ENCODE measurements at places on chromosomes 2 and 18. TPM values are rescaled to one million over a fixed set of nuclear protein-coding genes. Genes with fewer than 3 reads are reported as not detected.
A peak's percentile ranks its signal among the peaks of the same experiment; 100 is the strongest.

CIB4 gene
- total RNA-seq = not detected

LTBP1 gene
- 39.8 TPM for total RNA-seq

RANBP2 gene
- total RNA-seq = 76.4 TPM

RAD51AP2 gene
- total RNA-seq = not detected

SLC9A4 gene
- 2.8 TPM for total RNA-seq

KLHL41 gene
- total RNA-seq = 1.8 TPM

EEF1B2 gene
- 444 TPM for total RNA-seq

LHCGR gene
- total RNA-seq = not detected

ALKAL2 gene
- 18.2 TPM for total RNA-seq

UBR3 gene
- total RNA-seq = 41.0 TPM

HMSD gene
- total RNA-seq = 1.4 TPM

GAREM1 gene
- total RNA-seq = 47.0 TPM

GRCh38 chr18:23066060-23066459, 69.2 kb upstream of the CABLES1 start:
- H3K4me1 ChIP-seq = no peaks in the 10 kb centered on the region
- H3K27me3 ChIP-seq = no peaks in the 10 kb centered on the region
- H3K36me3 ChIP-seq = no peaks in the 10 kb centered on the region
- DNase-seq = no peak

DNA sequence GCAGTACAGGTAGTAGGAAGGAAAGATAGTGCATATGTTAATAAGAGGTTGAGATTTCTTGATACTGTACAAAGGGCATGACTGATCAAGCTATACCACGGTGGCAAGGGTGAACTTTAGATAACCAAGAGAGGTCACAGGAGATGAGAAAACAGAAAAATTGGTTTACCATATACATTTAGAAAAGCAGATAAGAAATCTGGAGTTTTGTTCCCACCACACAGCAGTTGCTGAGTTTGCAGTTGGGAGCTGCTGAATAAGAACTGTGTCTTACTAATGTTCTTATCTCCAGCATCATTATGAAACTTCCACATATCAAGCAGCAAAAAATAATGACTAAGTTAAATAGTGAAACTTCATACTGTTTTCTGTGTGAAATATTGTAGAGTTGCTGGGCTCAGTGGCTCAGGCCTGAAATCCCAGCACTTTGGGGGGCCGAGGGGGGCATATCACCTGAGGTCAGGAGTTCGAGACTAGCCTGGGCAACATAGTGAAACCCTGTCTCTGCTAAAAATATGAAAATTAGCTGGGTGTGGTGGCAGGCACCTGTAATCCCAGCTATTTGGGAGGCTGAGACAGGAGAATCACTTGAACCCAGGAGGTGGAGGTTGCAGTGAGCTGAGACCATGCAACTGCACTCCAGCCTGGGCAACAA, 12.0 kb upstream of the IMPACT start:
- no peak overlapping the region for H3K4me3 ChIP-seq
- H3K4me1 ChIP-seq = no peaks in the 10 kb centered on the region
- no peaks in the 10 kb centered on the region for H3K27me3 ChIP-seq
- DNase-seq = no peak

GRCh38 chr18:13450289-13451212, 232.0 kb downstream of the LDLRAD4 start:
- no peak for DNase-seq
- H3K4me1 ChIP-seq = no peaks in the 10 kb centered on the region
- H3K27me3 ChIP-seq = no peaks in the 10 kb centered on the region
- H3K36me3 ChIP-seq = no peaks in the 10 kb centered on the region

DNA sequence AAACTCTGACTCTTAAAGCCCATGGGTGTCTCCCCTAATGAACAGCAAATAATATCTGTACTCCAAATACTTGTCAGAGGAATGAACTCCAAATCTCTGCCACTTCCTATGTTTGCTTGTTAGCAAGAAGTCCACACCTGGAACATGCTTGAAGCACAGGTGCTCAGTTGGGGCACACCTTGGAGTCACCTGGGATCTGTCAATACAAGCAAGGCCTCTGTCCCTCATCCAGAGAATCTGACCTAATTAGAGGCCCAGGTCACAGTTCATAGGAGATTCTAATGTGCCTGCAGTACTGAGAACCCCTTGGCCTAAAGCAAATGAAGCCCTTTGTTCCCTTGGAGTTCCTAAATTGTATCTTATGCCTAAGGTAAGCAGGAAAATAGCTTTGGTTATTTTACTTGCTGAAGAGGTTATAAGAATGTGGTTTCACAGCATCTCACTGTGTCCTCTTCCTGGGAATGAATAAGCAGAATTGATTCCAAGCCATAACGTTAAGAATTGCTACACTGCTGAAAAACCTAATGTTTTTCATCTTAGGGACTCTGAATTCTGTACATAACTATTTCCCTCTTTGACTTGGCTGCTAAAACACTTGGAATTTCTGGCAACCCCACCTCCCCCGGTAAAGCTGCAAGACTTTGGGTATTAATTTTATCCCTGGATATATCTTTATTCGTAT, 113.4 kb downstream of the PIEZO2 start:
- H3K27ac ChIP-seq = no peak overlapping the region
- H3K4me3 ChIP-seq = no peak overlapping the region
- H3K4me1 ChIP-seq = no peaks in the 10 kb centered on the region
- no peaks in the 10 kb centered on the region for H3K36me3 ChIP-seq
- no peak for DNase-seq
- H3K27me3 ChIP-seq = no peaks in the 10 kb centered on the region

- H3K36me3 ChIP-seq = no peaks in the 10 kb centered on the region
- DNase-seq = no peak
These were observed 370.2 kb upstream of the SLC14A2 start for GRCh38 chr18:45245091-45245511.

DNA sequence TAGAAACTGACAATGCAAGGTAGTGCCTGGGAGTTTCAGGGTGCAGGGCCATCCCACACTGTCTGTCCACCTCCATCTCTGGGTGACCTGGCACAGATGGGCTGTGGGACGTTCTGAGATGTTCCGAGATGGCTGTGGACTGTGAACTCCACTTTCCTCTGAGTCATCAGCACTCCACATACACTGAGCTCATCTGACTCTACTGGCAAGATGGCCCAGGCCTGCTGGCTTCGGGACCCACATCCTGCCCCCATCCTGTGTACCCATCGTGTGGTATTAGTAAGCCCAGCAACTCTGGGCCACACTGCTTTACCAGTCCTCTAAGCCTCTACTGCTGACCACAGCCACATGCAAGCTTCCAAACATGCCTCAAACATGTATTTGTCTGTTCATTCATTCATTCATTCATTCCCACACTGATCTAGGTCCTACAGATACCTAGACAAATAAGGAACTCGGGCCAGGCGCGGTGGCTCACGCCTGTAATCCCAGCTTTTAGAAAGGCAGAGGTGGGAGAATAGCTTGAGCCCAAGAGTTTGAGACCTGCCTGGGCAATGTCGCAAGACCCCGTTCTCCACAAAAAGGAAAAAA, 124.8 kb upstream of the CXCR4 start:
- H3K27ac ChIP-seq = no peak overlapping the region
- peaks cover 5% of the 10 kb centered on the region for H3K4me1 ChIP-seq

- H3K27ac ChIP-seq = no peak overlapping the region
- H3K27me3 ChIP-seq = no peaks in the 10 kb centered on the region
- no peak overlapping the region for H3K4me3 ChIP-seq
These were observed 44.1 kb downstream of the RALBP1 start for GRCh38 chr18:9519399-9519798.

DNA sequence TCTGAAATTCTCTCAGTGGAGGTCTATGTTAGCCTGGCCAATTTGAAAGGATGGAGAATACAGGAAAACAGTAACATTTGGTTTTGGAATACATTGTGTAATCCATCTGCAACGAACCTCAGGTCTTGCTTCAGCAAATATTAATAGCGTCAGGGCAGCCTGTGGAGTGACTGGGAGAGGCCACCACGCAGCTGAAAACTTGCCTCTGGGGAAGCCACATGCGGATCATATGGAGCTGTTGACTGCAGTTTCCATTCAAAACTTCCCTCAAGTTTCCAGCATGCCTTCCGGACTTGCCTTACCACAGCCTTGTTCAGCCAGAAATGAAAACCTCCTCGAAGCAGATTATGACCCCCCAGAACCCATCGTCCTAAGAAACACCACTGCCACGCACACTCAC, 25.7 kb downstream of the BCL11A start:
- H3K27ac ChIP-seq = no peak overlapping the region
- no peak overlapping the region for H3K4me3 ChIP-seq
- no peak for DNase-seq

- H3K4me1 ChIP-seq = no peaks in the 10 kb centered on the region
- peaks cover 8% of the 10 kb centered on the region for H3K36me3 ChIP-seq
- no peak for DNase-seq
- H3K27ac ChIP-seq = no peak overlapping the region
- no peaks in the 10 kb centered on the region for H3K27me3 ChIP-seq
These were observed 11.0 kb upstream of the CHAC2 start for GRCh38 chr2:53756644-53757043.

- no peak overlapping the region for H3K27ac ChIP-seq
- no peak for DNase-seq
- H3K27me3 ChIP-seq = no peaks in the 10 kb centered on the region
- H3K4me3 ChIP-seq = no peak overlapping the region
These were observed 19.4 kb downstream of the CHMP3 start for GRCh38 chr2:86543793-86544192.

- no peak overlapping the region for H3K4me3 ChIP-seq
- no peaks in the 10 kb centered on the region for H3K27me3 ChIP-seq
- no peaks in the 10 kb centered on the region for H3K36me3 ChIP-seq
- H3K27ac ChIP-seq = no peak overlapping the region
- no peaks in the 10 kb centered on the region for H3K4me1 ChIP-seq
- peak; percentile 58 for DNase-seq
These were observed 263.9 kb downstream of the LTBP1 start for GRCh38 chr2:33210626-33211025.

DNA sequence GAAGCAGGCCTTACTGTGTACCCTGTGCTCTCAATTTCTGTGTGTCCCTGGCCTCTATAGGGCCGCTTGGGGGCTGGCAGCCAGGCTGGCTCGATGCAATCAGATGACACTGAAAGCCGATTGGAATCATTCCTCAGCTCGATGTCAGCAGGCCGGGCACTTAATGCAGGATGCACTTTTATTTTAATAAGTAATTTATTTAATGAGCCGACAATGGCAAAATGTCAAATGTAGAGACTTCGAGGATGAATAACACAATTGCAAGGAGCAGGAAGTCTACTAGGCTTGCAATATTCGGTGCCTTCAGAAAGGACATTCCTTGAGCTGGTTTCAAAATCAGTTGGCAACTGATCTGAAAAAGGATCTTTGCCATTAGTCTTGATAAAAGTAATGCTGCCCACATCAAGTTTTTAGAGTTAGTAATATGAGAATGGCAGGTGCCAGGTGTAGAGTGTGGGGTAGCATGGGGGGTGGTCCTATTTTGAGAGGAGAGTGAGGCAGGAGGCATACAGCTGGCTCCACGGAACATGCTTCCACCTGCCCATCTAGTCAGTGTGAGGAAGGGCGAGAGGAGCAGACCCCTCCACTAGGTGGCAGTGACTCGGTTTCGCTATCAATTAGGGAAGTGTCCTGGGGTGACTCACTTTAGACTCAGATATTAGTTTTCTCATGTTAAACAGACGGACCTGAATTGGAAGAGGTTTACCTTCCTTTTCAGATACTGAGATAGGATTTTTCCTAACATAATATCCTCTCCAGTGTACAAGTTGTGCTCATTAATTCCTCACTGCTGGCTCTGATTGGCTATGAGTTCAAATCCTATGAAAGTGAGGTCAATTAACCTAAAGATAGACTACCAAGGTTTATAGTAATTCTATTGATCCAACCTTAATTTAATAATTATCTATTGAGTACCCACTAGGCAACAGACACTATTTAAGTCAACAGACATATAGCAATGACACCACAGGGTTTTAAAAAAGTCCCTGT, 80.9 kb downstream of the NABP1 start:
- no peak for DNase-seq
- H3K27me3 ChIP-seq = no peaks in the 10 kb centered on the region
- H3K4me3 ChIP-seq = no peak overlapping the region
- H3K36me3 ChIP-seq = no peaks in the 10 kb centered on the region
- H3K27ac ChIP-seq = no peak overlapping the region
- H3K4me1 ChIP-seq = no peaks in the 10 kb centered on the region

DNA sequence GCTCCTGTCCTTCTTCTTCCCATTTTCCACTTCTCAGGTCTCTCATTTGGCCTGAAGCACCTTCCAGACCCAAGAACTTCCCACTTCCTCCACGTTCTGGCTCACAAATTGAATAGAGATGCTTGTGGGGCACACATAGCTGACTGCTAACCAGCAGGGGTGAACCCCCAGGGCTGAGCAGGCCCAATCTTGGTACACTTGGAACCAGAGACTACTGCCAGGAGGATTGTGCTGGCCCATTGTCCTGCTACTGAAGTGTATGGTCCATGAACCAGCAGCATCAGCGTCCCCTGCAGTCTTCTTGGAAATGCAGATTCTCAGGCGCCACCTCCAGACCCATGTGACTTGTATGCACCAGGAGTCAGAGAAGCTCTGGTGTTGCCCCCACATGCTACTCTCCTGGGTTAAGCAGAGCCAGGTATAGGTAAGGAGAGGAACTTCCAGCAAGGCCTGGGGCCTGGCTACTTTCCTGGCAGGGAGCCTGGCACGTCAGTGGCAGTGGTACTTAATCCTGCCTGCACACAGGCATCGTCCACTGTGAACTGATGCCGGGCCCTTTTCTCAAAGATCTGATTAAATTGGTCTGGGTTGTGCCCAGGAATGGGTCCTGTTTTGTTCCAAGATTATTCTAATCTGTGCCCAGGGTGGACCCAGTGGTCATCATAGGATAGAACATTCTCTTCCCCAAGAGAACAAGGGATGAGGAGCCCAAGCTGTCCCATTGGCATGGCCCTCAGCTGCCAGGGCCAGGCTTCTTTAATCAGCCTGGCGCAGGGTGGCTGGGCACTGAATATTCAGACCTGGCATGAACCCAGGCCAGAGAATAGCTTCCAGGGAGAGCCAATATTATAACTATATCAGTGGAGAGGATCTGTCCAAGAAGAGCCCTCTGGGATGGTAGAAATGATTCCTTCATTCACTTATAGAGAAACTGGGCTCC, 248.7 kb downstream of the SOX11 start:
- no peak overlapping the region for H3K4me3 ChIP-seq
- no peak for DNase-seq
- H3K4me1 ChIP-seq = no peaks in the 10 kb centered on the region
- no peak overlapping the region for H3K27ac ChIP-seq

GRCh38 chr2:82792316-82792715, 1666.8 kb downstream of the SUCLG1 start:
- H3K4me1 ChIP-seq = peaks cover 2% of the 10 kb centered on the region
- H3K27me3 ChIP-seq = no peaks in the 10 kb centered on the region
- no peak for DNase-seq
- H3K36me3 ChIP-seq = no peaks in the 10 kb centered on the region
- no peak overlapping the region for H3K27ac ChIP-seq

All from kidney (tissue), 22 donors.